ENCODE measurements at places on chromosomes 5 and 9.

DNA sequence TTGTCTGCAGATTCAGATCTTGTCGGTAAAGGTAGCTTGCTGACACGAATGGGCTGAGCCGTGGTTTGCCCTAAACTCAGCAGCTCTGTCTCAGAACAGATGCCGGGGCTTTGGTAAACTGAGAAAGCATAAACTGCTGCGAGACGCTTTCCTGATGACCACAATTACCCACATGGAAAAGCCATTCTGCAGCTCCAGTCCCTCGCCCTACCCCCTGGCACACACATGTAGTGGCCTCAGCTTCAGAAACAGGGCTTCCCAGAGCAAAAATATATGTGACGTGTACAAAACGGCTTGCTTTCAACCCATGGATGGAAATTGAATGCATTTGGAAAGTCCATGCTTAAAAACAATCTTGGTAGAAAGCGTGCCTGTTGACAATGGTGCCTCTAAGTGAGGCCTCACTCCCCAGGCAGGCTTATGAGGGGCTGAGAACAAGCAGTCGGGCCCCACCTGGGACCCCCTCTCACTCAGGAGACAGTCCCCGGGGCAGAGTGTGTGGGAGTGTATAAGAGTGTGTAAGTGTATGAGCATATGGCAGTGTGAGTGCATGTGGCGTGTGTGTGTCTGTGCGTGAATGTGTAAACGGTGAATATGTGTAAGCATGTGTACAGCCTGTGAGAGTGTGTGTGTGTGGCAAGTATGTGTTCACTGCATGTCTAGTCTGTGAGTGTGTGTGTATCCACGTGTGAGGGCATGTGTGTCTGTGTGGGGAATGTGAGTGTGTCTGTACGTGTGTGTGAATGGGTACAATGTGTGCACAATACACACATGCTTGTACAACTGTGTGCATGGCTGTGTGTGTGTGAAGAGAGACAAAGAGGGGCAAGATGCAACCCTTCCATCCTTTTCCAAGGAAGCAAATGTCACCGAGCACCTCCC, 88.2 kb upstream of the SMIM23 start:
- DNase-seq: no peak

DNA sequence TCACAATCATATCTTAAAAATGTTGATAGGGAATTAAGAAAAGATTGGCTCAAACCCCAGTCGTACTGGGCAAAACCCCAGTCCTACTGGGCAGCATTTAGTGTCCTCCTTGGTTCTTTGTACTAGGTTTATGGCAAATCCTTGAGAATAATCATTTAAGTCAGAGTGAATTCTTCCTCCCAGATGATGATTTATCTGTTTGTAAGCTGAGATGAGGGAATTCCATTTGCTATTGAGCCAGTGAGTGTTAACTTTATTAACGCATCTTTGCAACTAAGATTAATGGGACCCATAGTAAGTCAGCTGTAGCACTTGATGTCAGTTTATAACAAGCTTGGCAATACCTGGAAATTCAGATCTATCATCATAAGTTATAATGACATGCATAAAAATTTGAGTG, 821.8 kb upstream of the DMAC1 start:
- no peak for DNase-seq

DNA sequence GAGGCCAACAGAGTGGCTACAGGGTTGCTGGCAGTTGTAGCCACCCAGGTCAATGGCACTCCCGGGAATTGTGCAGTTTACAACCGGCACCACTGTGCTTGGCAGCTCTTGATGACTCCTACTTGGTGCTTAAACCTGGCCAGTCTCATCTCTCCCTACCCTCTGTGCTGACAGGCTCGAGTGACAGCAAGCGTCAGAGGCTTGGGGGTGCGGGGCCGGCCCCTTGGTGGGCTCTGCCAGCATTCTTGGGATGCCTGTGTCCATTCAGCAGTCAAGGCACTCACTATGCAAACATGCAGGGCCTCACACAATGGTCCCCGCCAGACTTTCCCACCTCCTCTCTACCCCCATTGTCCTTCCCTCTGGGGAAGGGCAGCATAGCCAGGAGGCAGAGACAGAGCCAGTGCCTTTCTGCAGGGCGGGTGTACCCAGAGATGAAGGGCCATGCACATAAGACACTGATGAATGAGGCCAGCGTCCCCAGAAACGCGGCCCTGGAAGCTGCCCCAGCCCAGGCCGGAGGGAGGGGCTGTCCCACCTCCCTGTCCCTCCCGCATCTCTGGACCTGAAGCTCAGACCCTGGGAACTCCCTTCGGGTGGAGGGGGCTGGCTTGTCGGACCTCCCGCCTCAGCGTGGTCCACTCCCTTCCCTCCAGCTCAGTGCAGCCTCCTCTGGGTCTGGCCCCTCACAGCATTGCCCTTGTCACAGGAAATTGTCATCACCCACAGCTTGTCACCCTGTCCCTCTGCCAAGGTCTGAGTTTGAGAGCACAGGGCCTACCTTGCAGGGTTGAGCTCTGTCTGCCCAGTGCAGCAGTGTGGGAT, 26.4 kb upstream of the NOTCH1 start:
- DNase-seq: peak; percentile 74

- DNase-seq: peak; percentile 85
These were observed 21.9 kb upstream of the QSOX2 start for GRCh38 chr9:136267261-136268111.

GRCh38 chr5:91194824-91195381, 188.2 kb downstream of the ARRDC3 start:
- DNase-seq: no peak
